NCI-H748 treated with DMSO at 0.1 percent for 48 hours (cell line): ENCODE measurements at places on chromosomes 2 and 18.

GRCh38 chr2:89841476-89841840 is 1150.0 kb downstream of the RPIA start:
- DNase-seq = no peak

DNA sequence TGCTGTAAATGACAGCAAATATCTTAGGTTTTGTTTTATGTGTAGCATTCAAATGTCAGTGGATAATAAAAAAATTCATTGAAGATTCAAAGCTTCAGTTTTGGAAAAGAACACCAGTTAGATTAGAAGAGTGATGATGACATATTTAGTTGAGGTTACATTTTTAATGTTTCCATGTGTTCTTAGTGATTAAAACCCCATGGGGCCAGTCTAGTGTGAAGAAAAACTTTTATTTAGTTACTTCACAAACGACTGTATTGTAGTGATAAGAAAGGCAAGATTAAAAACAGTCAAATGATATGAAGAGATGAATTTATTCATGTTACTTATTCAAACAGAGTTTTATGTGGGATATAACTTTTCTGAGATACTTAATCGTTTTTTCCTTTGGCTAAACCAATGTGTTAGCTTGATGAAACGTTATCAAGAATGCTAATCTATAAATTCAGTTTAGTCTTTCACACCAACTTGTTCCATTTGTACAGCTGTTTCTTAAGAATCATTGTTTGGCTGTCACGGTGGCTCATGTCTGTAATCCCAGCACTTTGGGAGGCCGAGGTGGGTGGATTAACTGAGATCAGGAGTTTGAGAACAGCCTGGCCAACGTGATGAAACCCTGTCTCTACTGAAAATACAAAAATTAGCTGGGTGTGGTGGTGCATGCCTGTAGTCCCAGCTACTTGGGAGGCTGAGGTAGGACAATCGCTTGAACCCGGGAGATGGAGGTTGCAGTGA is 11.6 kb downstream of the BMPR2 start:
- no peak for DNase-seq

DNA sequence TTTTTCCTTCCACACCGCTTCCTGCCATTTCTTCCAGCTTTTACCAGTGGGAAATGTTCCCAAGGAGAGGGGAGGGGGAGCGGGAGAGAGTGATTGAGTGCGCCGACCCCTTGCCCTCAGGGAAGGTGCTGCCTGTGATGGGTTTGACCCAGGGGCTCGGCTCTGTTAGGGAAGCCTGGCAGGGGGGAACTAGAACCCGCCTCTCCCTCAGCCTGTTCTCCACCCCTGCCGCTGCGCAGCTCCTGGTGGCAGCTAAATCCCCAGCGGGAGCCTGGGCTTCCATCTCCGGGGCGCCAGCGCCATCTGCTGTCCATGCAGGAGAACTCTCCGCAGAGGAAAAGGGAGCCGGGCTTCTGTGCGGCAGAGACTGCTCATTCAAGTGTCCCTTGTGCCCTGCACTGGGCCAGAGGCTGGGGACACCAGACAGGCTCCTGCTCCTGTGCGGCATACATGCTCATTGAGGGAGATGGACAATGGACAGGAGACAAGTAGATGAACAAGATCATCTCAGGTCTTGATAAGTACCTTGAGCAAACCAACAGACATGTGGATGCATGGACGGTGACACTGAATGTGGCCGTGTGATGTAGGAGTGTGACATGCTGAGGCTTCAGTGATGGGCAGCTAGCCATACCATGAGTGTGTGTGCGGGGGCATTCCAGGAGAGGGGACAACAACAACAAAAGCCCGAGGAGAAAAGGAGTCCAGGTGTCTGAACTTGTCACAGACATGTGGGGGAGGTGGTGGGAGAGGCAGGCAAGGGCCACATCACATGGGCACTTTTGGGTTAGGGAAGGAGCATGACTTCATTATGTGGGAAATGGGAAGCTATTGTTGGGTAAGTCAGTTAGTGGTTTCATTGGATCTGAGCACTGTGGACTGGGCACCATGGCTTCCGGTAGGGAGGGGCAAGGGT is 13.3 kb downstream of the CHPF start:
- DNase-seq = peak; percentile 47

GRCh38 chr2:158618891-158619490 is 162.2 kb downstream of the PKP4 start:
- no peak for DNase-seq

DNA sequence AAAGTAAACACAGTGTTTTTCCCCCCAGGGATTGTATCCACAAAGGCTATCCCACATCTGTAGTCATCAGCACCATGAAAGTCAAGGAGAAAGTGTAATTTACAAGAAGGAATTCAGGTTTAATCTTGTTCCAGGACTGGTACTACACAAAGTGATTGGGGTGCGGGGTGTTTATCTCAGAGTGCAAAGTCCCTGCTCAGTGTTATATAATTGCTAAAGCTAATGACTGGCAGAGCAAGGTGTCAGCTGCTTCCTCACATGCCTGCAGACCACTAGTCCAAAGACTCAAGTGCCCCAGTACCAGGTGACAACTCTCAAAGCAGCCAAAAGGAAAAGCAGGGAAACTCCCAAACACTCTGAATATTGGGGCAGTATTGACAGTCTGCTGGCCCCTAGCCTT is 40.4 kb upstream of the PDCL3 start:
- no peak for DNase-seq

GRCh38 chr2:26336719-26337118 is 9.2 kb upstream of the SELENOI start:
- DNase-seq = no peak

DNA sequence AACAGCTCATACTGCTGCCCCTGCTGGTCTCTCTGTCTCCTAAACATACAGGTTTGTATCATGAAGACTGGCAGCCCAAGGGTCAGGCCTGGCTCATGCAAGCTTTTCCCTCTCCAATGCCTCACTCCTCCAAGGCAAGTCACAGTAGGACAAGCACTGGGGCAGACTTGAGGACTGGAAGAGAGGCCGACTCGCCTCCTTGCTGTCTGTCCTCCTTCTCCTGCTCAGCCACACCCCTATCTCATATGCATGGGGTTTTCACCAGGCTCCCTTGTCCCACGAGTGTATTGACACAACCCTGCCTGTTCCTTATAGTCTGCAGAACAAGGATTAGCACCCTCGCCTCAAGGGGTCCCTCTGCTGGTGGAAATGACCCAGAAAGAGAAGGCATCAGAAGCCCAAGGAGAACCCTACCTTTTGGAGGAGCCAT is 223.7 kb downstream of the SOX11 start:
- peak; percentile 20 for DNase-seq

- no peak for DNase-seq
Observed at GRCh38 chr2:231680992-231681852, 27.1 kb upstream of the PTMA start.

DNA sequence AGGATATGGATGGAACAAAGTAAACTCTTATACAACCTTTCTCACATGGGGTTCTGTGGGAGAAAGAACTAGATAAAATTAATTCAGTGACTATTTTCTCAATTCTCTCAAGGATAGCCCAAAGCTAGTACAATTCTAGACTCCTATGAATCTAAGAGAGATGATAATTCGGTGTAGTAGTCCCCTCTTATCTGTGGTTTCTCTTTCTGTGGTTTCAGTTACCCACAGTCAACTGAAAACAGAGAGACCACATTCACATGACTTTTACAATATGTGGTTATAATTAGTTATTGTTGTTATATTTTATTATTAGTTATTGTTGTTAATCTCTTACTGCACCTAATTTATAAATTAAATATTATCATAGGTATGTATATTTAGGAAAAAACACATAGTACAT is 53.5 kb upstream of the C2orf15 start:
- no peak for DNase-seq

DNA sequence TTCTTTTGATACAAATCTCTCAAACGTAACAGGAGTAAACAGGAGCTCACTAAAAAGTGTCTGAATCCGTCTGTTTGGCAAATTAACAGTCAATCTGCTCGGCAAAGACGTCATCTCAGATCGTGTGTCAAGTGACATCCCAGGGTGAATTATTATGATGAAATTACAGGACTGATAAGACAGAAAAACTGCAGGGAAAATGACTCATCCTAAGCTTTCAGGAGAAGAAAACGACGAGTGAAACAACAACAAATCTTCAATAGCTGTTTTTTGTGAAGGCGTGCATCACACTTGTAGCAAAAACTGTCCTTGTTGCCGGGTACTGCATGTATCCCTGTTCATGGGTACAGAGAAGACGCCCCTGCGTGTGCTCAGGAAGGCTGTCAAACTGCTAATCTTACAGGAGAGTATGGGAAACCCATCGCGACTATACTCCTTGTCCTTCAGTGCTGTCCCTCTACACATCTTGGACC is 24.9 kb downstream of the EPB41L3 start:
- DNase-seq = no peak

DNA sequence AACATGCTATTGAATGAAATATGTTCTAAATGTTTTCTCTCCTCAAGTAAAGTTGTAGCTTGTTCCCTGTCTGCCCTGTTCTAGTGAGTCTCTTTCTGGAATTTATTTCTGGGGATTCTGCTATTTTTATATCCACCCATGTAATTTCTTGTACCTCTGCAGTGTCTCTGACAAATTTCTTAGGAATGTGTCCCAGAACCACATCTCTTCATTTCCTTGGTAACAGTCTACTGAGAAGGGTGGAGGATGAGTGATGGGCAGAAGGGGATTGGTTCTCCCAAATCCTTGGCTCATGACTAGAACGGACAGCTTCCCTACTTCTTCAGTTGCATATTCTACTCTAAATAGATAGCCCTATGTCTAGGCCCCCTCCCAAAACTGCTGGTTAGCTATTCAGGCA is 490.6 kb upstream of the LINC00305 start:
- DNase-seq = no peak

DNA sequence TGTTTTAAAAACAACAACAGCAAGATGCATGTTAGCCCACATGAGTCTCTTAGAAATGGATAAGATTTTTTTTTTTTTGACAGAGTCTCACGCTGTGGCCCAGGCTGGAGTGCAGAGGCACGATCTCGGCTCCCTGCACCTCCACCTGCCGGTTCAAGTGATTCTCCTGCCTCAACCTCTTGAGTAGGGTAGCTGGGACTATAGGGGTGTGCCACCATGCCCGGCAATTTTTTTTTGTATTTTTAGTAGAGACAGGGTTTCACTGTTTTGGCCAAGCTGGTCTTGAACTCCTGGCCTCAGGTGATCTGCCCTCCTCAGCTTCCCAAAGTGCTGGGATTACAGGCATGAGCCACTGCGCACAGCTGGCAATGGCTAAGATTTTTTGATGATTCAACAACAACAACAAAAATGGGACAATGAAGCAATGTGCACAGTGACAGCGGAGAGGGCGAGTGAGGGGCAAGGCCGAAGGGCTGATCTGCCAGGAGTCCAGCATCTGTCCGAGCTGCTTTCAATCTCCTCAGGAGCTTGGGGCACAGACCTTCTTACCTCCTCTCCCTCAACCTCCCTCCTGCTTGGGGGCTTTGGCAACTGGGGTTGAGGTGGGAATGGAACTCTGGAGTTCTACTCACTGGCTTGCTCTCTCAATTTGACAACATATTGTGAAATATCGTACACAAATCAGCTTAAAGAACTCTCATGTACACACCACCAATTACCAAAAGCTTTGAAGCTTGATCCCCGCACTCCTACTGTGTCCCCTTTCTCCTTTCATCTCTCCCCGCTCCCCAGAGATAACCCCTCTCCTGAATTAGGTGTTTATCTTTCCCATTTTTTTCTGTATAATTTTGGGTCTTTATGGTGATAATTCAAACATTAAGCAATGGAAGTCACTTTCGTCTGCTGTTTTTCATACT is 3.4 kb downstream of the ABCG8 start:
- no peak for DNase-seq

DNA sequence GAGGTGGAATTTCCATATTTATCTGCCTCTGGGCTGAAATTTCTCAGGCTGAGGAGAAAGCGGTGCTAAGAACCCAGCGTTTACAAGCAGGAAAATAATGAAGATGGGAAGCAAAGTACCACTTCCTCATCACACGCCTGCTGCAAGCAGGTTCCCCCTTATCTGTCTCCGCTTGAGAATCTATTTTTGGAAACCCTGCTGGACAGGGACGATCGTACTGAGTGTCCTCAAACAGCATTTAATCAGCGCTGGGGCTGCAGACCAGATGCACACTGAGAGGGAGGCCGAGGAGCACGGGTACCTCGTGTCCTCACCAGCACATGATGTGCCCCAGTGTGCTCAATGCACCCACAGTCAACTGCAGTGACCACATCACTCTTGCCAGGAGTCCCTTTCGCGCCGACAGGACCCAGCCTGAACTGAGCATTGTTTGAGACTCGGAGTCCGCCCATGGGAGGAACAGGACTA is 160.4 kb downstream of the HDAC4 start:
- DNase-seq = no peak

DNA sequence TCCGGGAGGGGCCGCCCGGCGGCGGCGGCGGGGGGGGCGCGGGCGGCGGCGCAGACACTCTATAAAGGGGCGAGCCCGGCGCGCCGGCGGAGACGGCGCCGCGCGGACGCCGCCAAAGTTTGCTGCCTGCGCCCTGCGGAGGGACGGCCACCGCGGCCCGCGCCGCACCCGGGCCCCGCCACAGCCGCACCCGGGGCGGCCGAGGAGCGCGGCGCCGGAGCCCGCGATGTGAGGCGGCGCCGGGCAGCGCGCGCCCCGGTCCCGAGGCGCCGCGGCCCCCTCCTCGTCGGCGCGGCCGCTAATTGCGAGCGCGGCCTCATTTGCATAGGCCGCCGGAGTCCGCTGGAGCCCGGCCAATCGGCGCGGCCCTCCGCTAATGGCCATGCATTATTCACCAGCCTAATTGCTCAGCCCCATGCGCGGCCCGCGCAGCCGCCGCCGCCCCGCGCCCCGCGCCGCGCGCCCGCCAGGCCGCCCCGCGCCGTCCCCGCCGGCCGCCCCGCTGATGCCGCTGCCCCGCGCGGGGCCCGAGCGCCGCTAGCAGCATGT is at the start of gene SALL3:
Gene SALL3, plus strand, starts transcription at position 89 of the 549 bp plus-strand sequence. Its CDS starts 457 bp downstream, at position 546.
- peak; percentile 59 for DNase-seq

DNA sequence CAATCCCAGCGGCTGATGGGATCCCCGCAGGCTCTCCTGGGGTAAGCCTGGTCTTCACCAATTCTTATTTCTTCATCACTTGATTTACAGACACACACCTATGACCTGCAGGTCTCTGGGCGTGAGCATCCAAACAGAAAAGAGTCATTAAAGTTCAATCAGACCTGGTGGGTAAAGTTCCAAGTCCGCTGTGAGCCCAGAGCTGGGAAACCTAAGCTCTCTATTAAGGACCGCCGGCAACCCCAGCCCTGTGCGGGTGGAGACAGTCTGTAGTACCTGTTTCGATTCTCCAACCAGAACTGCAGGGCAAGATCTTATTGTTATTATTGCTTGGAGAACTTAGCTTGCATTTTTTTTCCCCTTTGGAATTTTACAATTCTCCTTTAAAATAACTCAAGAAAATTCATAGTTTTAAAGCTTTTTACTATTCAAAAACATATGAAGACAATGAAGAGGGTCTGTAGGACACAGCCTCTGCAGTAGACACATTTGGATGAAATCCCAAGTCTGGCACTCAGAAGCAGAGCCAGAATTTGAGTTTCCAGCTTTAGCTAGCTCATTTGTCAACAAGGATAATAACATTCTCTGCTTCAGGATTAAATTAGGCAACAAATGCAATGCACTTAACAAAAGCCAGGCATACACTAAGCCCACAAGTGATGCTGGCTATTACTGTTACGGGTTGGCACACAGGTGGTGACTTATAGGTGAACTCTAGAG is 376.4 kb downstream of the INSIG2 start:
- DNase-seq = no peak

GRCh38 chr2:197506658-197507057 is 6.5 kb downstream of the HSPE1 start:
- DNase-seq = no peak

- DNase-seq = no peak
Observed at GRCh38 chr2:182821182-182821581, 45.3 kb downstream of the FRZB start.

GRCh38 chr2:112942654-112943002 is 31.7 kb downstream of the IL37 start:
- DNase-seq = no peak

- no peak for DNase-seq
Observed at GRCh38 chr18:1648712-1649111, 744.0 kb downstream of the ADCYAP1 start.
